Left kidney (tissue), 8 donors: ENCODE measurements at places on chromosomes 11 and 22. TPM values are rescaled to one million over a fixed set of nuclear protein-coding genes. Genes with fewer than 3 reads are reported as not detected.

DNA sequence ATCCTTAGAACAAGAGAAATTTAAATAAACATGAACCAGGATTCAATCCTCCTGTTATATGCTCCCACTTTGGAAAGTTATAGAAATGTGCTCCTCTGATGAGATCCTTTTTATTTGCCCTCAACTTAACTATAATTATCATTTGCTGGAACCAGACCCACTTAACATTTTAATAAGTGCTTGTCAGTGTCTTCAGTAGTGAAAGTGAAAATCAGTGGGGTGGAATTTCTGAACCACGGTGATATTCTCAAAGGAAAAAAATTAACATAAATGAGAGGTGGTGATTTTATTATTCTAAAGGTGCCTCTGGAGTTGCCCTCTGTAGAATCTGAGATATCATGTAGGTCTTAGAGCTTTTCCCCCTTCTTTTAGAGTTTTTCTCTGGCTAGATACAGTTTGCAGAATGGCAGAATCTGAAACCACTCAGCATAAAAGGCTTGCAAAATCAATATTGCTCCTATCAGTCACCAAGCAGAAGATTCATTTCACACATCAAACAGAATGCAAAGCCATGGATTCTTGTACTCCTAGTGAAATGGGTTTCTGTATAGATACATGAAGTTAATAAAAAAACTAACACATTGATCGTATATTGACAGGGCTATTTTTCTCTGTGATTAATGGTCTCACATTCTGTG is 213.2 kb downstream of the LUZP2 start:
- no peak for DNase-seq

- no peak for DNase-seq
Observed at GRCh38 chr22:43129426-43130425, 13.5 kb downstream of the MCAT start.

- DNase-seq = no peak
Observed at GRCh38 chr11:37115963-37116362, 517.9 kb upstream of the RAG2 start.

DNA sequence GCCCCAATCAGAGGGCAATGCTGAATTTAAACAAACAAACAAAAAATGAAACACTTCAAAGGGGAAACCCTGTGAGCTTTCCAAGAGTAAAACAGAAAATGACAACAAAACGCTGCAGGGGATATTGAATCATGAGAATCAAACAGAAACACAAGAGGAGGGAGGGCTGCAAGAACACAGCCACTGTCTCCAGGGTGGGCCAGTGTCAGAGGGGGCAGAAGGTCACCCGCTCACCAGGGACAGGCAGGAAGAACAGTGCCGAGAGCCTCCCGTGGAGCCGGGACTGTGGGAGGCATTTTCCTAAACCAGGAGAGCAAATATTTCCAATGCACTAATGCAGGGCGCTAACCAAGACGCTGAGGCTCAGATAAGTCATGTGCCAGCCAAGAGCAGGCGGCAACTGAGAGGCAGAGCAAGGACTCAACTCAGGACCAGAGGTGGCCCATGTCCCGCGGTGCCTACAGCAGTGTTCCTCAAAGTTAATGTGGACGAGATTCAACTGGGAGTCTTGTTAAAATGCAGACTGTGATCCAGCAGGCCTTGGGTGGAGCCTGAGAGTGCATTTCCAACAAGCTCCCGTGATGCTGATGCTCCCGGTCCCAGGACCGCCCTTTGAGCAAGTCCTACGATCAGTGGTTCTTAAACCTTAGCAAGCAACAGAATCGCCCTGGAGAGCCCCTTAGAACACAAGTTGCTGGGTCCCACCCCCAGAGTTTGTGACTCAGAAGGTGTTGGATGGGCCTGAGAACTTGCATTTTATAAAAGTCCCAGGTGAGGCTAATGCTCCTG is 197.2 kb downstream of the TENM4 start:
- DNase-seq = no peak

DNA sequence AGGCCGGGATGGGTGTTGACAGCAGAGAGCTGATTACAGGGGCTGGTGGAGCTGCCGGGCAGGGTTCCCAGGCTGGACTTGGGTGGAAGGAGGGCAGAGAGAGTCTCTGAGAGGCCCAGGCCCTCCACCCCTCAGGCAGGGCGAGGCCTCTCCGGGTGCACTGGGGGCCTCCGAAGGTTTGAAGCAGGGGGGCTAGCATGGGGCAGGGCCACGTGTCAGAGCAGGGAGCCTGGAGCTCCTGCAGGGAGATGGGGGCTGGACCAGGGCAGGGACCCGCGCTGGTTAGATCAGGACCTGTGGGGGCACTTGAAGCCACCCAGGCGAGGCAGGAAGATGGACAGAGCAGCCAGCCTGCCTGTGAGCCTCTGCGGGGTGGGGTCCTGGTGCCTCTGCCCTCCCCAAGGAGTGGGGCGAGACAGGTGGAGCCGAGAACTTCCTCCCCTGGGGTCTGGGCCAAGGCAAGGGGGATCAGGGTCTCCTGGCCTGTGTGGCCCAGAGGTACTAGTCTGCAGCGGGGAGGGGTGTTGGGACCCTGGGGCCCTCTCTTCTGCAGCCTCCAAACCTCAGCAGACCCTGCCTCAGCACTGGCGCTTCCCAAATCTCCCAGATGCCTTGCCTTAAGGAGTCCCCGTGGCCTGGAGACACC is 911 bp downstream of the PANX2 start:
- no peak for DNase-seq

- DNase-seq = no peak
Observed at GRCh38 chr22:26990503-26991189, 333.3 kb downstream of the MIAT start.

DNA sequence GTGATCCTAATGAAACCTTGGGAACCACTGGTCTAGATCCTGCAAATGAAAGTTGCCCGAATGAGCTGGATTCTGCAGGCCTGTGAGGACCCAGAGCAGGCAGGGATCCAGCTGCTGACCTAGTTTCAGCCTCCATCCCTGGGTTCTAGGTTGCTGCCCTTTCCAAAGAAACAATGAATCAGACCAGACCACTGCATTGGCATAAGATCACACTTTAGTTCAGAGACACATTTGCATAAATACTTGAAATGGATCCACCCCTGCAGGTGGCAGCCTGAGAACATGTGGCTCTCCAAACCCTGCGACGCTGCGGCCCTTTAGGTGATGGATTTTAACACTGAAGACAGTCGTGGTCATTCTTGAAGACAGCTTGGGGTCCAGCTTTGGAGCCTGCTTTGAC is 23.7 kb downstream of the ADAMTS8 start:
- no peak for DNase-seq

DNA sequence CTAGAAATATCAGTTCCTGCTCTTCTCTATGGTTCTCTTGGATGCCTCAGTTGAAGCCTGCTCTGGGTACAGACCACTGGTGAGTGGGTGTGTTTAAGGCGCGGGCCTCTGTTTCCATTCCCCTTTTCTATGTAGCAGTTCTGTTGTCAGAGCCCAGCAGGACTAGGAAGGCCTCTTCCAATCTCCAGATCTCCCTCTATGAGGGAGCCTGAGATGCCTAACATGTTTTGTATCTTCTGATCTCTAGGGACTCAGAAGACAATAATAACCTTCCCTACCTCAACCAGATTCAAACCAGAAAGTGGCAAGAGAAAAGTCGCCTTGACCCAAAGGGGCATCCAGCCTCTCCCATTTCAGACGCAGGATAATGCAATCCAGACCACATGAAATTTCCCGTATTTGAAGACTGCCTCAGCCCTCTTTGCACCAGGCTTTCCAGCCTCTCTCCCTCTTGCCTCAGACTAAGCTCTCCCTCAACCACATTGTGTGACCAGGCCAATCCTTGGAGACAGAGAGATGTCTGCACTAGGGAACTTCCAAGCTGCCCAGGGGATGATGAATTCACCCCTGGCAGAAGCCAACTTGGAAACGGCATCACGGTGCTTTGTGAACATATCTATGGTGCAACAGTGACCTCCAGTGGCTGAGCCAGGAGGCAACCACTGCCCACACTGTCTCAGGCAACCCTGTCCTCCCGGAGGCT is 150.1 kb upstream of the UBASH3B start:
- peak; percentile 68 for DNase-seq

- DNase-seq = no peak
Observed at GRCh38 chr11:105229257-105229656, 89.7 kb upstream of the CARD18 start.

GRCh38 chr11:74786574-74786973 is 37.9 kb downstream of the RNF169 start:
- no peak for DNase-seq

DNA sequence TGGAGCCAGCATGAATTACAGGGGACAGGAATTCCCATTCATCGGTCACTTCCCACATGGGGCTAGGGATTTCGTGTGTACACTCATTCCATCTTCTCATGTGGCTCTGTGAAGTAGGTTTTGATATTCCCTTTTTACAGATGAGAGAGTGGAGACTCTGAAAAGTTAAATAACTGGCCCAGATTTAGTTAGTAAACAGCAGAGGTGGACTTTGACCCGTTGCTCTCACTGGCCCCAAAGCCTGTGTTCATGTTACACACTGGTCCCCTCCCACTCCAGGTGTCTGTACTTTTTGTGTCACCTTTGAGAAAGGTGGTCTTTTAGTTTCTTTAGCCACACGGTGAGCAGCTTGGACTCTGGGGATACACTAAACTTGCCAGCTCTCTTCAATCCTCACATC is 108.5 kb downstream of the MICAL2 start:
- no peak for DNase-seq

DNA sequence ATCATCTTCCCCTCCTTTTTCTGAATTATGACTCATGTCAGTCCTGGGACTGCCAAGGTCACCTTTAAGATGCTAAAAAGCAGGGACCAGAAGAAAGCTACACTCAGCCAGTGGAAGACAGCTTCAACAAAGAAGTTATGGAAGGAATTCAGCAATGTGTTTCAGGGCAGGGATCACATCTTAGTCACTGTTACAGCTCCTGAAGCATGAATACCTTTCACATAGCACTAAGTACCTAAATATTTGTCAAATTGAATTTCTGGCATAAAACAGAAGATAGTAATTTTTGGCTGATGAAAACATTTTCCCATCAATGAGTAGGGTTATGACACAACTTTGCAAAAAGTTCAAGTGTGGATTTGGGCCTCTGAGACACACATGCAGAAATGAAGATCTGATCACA is 5.2 kb downstream of the DDB1 start:
- DNase-seq = no peak

DNA sequence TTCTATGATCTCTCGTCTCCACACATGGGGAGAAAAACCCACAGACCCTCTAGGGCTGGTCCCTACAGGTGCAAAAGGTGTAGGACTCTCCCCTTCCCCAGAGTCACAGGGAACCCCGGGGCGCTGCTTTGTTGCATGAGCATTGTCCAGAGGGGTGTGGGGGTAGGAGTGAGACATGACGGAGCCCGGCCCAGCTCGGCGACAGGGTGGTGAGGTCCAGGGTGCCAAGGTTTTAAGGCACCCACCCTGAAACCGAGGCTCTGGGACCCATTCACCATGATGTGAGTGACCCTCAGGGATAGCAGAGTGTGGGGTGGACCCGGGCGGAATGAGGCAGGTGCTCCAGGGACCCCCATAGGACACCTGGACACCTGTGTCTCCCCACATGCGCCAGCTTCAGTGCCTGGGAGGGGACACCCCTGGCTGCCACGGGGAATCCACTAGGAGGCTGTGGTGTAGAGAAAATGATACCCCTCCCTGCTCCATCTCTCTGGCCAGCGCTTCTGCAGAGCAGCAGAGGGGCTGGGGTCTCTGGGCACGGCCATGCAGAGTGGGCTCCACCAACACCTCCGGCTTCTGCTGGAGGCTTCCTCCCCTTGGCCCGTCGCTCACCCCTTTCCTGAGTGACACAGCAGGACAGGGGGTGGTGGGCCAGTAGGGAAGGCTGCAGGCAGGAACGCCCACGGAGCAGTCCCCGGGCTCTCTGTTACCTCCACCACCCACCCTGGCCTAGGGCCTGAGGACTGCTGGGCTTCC is 15.2 kb downstream of the KRTAP5-5 start:
- no peak for DNase-seq

GRCh38 chr11:59584294-59584693 is 31.3 kb downstream of the OSBP start:
- no peak for DNase-seq

- DNase-seq = no peak
Observed at GRCh38 chr11:44526438-44526837, 39.0 kb upstream of the CD82 start.

DNA sequence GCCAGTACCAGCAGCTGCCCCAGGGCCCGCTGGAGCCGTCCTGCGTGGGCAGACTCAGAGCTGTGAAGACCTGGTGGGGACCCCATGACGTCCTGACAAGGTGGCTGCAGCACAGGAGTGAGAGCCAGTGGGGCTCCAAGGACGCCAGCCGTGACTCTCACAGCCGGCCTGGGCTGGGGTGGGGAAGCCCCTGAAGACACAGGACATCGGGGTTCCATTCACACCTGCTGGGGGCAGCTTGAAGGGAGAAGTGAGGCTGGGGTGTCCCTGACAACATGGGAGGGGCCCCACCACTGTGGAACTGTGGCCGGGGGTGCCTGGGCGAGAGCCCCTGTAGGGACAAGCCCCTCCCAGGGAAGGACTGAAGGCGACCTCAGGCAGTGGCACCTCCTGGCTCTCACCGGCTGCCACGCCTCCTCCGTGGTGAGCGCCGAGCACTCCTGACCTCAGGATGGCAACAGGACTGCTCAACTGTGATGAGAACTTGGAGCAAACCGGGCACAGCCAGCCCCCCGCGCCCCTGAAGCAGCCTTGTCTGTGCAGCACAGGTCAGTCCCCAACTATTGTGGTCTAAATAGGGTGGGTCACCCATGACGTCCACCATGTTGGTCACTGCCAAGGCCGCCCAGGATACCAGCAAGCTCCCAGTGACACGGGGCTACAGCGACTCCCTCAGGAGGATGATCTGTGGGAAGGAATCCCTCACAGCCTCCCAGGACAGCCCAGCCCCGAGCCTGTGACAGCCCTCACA is 22.7 kb upstream of the IL17REL start:
- DNase-seq = no peak

DNA sequence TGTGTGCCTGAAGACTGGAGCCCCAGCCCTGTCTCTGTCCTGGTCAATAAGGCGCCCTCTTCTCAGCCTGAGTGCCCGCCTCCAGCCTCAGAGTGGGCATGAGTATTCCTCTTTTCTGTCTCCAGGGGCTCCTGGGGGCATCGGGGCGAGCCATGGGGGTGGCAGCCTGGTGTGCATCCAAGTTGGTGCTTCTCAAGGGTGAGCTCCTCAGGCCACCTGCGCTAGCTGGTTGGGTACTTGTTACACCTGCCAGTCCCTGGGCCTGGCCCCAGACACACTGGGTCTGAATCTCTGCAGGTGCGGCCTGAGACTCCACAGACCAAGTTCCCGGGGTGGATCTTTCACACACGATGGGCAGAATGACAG is 168.6 kb upstream of the B3GAT1 start:
- no peak for DNase-seq

The TCN1 gene
- not detected for polyA plus RNA-seq

The TRIM64 gene
- not detected for polyA plus RNA-seq

The PITPNM1 gene
- 28.6 TPM for polyA plus RNA-seq

The TRIM51 gene
- polyA plus RNA-seq = not detected

The CAVIN3 gene
- 8.5 TPM for polyA plus RNA-seq

The APOA1 gene
- polyA plus RNA-seq = 97.1 TPM

The EIF3D gene
- 285 TPM for polyA plus RNA-seq

The TIMP3 gene
- polyA plus RNA-seq = 121 TPM

The UCP2 gene
- 68.7 TPM for polyA plus RNA-seq

The RAPSN gene
- not detected for polyA plus RNA-seq

The SLC37A2 gene
- polyA plus RNA-seq = 2.4 TPM

The RTN4RL2 gene
- 2.5 TPM for polyA plus RNA-seq

The CCND1 gene
- polyA plus RNA-seq = 132 TPM
